Natural killer cell (primary cell): ENCODE measurements at places on chromosomes 5 and 9. TPM values are rescaled to one million over a fixed set of nuclear protein-coding genes. Genes with fewer than 3 reads are reported as not detected.

DNA sequence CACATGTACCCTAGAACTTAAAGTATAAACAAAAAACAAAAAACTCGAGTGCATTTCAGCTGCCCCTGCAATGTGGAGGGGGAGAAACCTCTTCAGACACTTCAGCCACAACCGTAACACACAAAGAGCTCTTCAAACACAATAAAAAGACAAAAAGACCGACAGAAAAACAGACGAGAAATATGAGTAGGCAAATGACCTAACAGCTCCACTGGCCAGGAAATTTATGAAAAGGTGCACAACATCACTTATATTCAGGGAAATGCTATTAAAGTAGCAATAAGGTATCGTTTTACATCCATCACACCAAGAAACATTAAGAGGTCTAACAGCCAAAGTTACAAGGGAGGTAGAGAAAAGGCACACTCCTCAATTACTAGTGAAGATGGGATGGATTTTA, 6.2 kb downstream of the ZBED3 start:
- no peak for DNase-seq

- no peak for DNase-seq
Measured at GRCh38 chr5:55603922-55604321, 69.2 kb upstream of the PLPP1 start.

DNA sequence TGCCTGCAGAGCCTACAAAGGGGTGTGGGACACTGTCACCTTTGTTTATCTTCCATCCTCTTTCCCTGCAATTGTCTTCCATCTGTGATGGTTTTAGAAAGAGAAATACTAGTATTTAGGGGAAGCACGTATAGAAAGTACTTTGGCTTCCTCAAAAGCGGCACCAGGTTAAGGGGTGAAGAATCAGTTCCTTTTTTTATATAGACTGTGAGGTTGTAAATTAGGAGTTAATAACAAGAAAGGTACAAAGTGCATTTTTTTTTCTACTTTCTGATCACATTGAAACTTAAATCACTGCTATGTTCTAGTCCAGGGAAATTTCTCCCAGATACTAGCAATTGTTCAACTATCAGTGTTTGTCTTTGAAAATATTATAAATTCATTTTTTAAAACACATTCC, 219.3 kb downstream of the CEMIP2 start:
- no peak for DNase-seq

- DNase-seq: no peak
Measured at GRCh38 chr9:109442716-109443115, 55.4 kb downstream of the PTPN3 start.

- DNase-seq: no peak
Measured at GRCh38 chr9:127116957-127117356, 5.5 kb downstream of the ANGPTL2 start.

GRCh38 chr5:38642189-38642911, 85.9 kb upstream of the LIFR start:
- DNase-seq: no peak

GRCh38 chr9:123335193-123335985, 20.6 kb upstream of the CRB2 start:
- no peak for DNase-seq

DNA sequence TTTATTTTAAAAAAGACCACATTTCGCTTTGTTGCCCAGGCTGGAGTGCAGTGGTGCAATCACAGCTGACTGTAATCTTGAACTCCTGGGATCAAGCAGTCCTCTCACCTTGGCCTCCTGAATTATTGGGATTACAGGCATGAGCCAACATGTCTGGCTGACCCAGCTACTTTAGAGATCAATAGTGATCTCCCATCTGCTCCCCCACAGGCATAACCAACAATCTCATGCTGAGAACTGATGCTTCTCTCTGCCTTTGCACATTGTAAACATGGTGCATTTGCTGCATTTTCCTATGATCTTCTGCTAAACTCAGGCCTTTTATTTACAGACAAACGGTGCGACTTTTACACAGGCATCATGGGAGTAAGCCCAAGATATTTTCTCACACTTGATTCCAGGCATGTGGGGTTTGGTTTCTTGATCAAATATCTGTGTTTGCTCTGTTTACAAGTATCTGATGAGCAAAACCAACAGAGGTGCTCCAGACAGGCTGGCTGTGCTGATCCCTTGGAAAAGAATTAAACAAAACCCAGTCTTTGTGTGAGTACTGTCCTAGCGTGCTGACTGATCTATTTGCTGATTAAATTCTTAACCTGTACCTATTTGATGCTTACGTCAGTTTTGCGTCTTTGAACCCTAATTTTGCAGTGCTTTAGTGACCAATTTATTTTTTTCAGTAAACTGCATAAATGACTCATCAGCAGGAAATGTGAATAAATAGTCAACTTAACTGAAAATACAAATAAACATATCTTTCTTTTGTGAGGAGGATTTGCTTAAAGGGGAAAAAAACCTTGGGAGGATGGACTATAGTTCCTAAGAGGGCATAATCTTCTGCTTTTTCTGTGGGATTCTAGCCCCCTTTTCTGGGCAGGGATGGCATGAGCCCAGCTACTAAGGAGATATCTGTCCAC, 191.7 kb upstream of the NR3C1 start:
- DNase-seq: no peak

DNA sequence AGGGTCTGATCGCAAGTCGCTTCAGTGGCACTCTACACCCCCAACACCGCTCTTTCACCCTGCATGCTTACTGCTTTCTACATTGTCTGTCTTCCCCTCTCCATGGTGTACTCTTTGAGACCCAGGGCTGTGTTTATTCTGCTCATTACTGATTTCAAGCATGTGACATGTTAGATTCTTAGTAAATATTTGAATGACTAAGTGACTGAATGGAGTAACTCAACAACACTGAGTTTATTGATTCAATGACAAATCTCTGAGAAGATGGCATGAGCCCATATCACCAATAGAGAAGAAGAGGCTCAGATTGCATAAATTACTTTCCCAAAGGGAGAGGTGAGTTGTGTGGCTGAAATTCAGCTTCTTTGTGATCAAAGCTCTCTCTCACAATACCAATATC, 89.7 kb upstream of the OSMR start:
- no peak for DNase-seq

GRCh38 chr5:143174714-143175398, 228.6 kb downstream of the NR3C1 start:
- DNase-seq: no peak

DNA sequence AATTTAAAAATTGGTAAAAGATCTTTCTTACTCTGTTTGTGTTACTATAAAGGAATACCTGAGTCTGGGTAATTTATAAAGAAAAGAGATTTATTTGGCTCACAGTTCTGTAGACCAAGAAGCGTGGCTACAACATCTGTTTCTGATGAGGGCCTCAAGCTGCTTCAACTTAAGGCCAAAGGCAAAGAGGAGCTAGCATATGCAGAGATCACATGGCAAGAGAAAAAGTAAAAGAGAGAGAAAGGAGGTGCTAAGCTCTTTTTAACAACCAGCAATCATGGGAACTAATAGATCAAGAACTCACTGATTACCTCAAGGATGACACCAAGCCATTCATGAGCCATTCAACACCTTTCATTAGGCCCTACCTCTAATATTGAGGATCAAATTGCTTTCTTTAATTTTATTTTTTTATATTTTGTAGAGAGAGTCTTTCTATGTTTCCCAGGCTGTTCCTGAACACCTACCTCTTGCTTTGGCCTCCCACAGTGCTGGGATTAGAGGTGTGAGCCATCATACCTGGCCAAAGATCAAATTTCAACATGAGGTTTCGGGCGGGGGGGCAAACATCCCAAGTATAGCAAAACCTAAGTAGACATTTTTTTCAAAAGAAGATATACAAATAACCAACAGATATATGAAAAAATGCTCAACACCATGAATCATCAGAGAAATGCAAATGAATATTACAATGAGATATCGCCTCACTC, 16.0 kb upstream of the SHC3 start:
- no peak for DNase-seq

- no peak for DNase-seq
Measured at GRCh38 chr5:170254056-170254455, 21.3 kb downstream of the C5orf58 start.

The CCDC171 gene
- 1.5 TPM for total RNA-seq

The SVEP1 gene
- total RNA-seq: not detected

The POLR3G gene
- 0.99 TPM for total RNA-seq

The WWC1 gene
- total RNA-seq: 0.42 TPM
